GM03348 (cell line): ENCODE measurements at places on chromosomes 11 and 22.

DNA sequence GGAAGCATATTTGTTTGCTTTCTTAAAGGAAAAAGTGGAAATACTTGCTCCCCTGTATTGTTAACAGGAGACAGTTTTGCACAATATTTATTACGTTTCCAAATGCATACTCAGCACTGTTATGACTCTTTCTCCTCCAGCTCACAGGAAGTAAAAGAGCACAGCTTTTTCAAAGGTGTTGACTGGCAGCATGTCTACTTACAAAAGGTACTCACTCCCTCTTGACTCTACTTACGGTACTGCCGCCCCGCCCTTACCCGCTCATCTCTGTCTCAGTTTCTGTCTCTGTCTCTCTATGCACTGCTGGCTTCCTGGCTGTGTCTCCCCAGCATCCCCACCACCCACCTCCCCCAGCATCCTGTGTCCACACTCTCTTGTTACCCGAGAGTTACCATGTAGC lies 32.2 kb upstream of the MYO18B start:
- no peak for DNase-seq

DNA sequence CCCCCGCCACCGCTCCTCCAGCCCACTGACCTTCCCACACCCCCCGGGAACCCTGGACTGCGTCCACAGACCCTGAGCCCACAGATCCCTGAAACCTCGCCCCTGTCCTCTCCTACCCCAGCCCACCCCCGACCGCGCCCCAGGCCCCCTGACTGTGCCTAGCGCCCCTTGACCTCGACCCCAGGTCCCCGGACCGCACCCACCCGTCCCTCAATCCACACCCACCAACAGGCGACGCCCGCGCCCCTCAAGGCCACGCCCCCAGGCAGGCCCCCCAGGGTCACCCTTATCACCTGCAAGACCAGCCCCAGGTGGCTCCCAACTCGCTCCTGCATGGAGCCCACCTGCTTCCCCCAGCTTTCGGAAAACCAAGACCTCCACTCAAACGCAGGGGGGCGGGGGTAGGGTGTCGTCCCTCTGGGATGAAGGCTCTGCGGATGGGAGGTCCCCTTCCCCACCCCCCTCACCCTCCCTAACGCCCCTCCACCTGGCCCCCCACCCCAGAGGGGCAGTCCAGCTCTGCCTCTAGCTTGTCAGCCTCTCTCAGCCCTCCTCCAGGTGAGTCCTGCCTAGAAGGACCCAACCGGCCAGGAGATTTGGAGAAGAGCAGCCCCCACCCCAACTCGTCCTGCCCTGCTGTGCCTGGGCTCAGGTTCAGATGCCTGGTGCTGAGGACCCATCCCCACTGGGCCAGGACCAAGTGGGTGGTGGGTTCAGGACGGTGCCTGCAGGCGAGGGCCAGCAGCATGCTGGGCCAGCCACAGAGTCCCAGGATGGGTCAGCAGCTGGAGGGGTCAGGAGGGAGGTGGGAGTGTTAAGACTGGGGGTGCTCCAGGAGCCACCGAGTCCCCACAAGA lies 3.1 kb upstream of the IL17REL start:
- DNase-seq, result no peak

DNA sequence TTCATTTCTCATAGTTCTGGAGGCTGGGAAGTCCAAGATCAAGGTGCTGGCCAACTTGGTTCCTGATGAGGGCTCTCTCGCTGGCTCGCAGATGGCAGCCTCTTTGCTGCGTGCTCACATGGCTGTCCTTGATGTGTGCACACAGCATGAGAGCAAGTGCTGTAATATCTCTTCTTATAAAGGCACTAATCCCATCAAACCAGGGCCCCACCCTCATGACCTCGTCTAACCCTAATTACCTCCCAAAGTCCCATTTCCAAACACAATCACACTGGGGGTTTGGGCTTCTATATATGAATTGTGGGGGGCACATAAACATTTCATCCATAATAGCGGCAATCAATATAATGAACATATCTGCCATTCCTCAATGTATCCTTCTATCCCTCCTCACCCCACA lies 1062.1 kb downstream of the BRD1 start:
- no peak for DNase-seq

GRCh38 chr11:61647529-61647928 lies 32.7 kb upstream of the DAGLA start:
- DNase-seq, result no peak

- DNase-seq, result no peak
Observed at GRCh38 chr11:61068581-61068980, 33.7 kb upstream of the CD5 start.

- DNase-seq, result no peak
Observed at GRCh38 chr11:82049199-82049598, 684.5 kb downstream of the FAM181B start.

- no peak for DNase-seq
Observed at GRCh38 chr11:27230192-27230572, 132.8 kb downstream of the CCDC34 start.

DNA sequence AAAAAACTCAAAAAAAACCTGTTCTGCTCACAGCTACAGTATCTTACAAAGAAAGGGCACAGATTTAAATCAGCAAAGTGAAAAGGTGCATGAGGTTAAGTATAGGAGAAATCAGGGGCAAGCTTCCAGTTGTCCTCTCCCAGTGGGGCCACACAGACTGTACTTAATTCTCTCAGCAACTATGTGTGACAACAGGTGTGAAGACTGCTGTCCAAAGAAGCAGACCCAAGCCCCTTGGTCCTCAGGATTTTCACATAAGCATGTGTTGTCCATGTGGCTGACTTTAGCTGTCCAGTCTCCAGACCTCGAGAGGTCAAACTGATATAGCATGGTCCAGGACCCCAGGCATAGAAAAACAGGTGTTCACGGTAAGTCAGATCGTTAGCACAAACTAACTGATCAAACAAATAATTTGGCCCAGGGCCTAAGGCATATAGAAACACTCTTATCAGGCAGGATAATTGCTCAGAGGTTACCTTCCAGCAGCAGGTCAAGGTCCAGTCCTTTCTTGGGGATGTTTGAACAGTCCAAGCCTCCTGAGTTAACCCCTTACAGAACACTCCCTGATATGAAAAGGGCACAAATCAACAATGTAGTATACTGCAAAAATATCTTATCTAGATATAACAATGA lies 21.1 kb upstream of the CSTF3 start:
- no peak for DNase-seq

- no peak for DNase-seq
Observed at GRCh38 chr11:13030857-13031256, 21.7 kb downstream of the RASSF10 start.

DNA sequence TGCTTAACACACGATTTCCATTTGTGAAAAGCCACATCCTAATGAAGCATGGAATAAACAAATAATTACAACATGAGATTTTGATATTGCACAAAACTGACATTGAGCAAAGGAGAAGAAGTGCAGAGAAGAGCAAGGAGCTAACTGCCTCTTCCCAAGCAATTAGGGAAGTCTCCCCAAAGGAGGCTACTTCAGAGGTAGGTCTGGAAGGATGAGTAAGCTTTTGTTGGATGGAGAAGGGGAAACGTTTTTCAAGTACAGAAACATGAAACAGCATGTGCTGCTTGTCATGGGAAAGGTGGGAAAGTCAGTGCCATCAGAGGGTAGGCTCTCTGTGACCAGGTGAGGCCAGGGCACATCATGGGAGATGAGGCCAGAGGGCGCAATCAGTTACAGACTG lies 132.2 kb upstream of the SESN3 start:
- DNase-seq, result no peak

DNA sequence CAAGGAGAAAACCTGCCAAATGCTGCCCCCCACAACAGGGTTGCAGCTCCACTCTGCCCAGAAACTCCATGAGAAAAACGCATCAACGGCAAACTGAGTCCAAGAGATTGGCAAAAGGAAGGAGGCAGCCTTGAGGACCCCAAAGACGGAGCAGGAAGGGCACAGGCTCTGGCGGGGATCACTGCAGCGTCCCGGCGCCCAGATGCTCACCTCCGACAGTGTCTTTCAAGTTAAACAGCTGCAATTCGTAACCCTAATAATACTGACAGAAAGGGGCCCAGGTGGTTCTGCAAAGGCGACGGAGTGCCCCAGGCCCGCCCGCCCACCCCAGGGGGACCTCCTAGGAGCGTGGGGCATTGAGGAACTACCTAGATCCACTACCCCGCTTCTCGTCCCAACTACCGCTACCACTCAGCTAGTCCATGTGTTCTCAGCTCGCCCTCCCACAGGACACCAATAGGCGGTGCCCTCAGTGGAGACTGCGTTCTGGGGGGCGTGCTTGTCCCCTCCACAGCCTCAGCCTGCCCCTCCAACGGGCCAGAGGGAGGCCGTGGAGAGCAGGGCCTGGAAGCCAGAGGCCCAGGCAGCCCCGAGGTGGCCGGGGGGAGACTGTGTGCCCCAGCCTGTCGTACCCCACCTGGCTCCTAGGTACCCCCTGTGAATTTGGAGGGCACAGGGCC lies 127.4 kb downstream of the PHF21B start:
- peak; percentile 4 for DNase-seq

GRCh38 chr11:68345776-68346461 lies 33.5 kb downstream of the LRP5 start:
- no peak for DNase-seq

- peak; percentile 69 for DNase-seq
Observed at GRCh38 chr11:7098235-7098832, 9.5 kb downstream of the RBMXL2 start.

DNA sequence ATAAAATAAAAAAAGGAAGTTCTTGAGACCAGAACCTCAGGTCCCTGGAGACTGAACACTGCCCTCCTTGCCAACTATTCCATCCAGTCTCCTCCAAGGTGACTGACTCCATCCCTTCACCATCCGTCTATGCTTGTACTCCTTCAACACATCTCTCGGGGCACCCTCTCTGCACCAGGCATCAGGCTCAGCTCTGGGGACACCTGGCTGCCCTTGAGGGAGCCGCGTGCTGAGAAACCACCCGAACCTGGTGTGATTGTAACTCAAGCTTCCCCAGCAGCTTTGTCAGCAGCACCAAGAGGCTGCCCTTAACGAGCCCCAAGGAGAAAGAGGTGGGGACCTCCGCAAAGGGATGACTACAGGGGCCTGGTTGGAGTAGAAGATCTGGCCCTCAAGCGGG lies 1.7 kb downstream of the PTPN5 start:
- DNase-seq, result no peak
